HuH-7 (cell line): ENCODE measurements at places on chromosomes 12 and 14.

- DNase-seq, result no peak
Observed at GRCh38 chr12:116964054-116965050, 53.6 kb downstream of the FBXW8 start.

DNA sequence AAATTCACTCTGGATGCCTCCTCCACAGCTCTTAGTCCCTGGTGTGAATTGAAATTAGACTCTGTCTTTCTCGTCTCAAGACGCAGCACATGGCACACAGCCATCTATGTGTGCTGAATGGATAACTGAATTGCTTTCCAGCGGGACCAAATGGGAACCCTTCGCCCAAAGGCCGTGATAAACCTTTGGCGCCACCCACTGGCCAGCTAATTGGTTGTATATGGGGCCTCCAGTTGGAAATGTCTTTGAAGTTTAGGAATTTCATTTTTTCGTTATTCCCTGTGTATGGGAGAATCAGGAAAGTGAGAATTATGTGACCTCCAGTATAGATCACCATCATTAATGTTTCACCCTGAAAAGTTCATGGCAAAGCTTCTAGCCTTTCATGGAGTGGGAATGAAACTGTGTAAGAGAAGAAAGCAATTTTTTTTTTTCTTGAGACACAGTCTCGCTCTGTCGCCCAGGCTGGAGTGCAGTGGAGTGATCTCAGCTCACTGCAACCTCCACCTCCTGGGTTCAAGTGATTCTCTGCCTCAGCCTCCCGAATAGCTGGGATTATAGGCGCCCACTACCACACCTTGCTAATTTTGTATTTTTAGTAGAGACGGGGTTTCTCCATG is 9.8 kb upstream of the HSP90AA1 start:
- peak; percentile 66 for DNase-seq

- DNase-seq, result peak; percentile 40
Observed at GRCh38 chr12:3658327-3659163, 94.4 kb downstream of the CRACR2A start.

- DNase-seq, result no peak
Observed at GRCh38 chr12:43145481-43145880, 406.5 kb downstream of the ADAMTS20 start.

- no peak for DNase-seq
Observed at GRCh38 chr12:106142591-106143261, 4.0 kb upstream of the NUAK1 start.

DNA sequence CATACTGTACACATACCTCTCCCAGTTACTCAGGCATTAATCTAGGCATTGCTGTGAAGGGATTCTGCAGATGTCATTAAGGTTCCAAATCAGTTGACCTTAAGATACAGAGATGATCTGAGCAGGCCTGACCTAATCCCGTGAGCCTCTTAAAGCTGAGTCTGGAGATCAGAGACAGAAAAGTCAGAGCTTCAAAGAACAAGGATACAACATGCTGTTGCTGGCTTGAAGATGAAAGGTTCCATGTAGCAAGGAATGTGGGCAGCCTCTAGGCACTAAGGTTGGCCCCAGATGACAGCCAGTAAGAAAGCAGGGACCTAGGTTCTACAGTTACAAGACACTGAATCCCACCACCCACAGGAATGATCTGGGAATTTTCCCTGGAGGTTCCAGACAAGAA is 81.1 kb downstream of the MAP1LC3B2 start:
- no peak for DNase-seq

DNA sequence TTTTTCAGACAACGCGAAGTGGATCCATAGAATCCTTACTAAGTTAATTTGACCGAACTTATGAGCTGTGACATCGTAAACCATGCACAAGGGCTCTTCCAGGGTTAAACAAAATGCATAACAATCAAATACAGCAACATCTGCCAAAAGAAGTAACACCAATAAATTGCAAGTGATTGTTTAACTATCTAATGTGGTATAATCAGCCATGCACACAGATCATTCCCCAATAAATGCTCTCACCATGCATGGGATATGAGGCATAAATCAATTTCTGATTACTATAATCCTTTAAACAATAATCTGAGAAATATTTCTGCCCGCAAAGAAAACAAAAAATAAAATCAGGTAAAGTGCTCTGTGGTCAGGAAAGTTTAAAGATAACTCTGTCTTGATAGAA is 7.7 kb upstream of the PLEKHG7 start:
- no peak for DNase-seq

- no peak for DNase-seq
Observed at GRCh38 chr14:57153286-57153685, 115.4 kb downstream of the EXOC5 start.

GRCh38 chr14:35384455-35385041 is 20.0 kb downstream of the NFKBIA start:
- no peak for DNase-seq

DNA sequence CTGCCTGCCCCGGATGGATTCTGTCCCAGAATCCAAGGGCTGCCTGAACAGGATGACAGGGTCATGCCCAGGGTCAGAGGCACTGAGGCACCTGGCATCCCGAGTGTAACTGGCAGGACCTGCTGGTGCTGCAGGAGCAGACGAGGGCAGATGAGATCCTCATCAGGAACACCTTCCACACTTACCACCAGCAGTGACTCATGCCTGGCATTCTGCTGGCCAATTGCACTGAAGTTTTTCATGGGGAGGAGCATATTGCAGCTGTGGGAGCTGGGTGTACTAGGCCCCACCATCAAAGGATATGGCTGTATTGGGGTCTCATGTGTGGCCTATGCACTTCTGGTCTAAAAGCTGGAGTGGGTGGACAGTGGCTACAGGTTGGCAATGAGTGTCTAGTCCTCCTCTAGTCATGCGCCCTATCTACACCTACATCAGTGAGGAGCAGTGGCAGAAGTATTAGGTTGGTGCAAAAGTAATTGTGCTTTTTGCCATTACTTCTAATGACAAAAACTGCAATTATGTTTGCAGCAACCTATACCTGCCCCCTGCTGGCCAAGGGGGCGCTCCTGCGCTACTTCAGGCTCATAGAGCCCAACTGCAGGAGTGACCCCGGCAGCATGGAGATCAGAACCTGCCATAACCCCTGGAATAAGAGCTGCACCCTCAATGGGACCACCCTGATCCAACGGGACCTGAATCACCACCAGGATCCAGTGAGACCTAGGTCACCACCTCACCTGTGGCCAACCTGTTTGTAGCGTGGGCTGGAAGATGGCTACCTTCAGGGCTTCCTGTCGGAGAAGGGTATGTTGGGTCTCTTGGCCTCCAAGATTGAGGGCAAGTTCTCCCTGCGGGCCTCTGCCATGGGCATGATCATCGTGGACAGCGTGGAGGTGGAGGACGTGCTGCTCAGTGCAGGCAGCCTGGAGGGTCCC is 8.0 kb upstream of the C12orf42 start:
- DNase-seq, result peak; percentile 41

- DNase-seq, result no peak
Observed at GRCh38 chr12:31651893-31652521, 7.5 kb upstream of the ETFBKMT start.

GRCh38 chr14:71686677-71687076 is 245.6 kb upstream of the RGS6 start:
- no peak for DNase-seq

DNA sequence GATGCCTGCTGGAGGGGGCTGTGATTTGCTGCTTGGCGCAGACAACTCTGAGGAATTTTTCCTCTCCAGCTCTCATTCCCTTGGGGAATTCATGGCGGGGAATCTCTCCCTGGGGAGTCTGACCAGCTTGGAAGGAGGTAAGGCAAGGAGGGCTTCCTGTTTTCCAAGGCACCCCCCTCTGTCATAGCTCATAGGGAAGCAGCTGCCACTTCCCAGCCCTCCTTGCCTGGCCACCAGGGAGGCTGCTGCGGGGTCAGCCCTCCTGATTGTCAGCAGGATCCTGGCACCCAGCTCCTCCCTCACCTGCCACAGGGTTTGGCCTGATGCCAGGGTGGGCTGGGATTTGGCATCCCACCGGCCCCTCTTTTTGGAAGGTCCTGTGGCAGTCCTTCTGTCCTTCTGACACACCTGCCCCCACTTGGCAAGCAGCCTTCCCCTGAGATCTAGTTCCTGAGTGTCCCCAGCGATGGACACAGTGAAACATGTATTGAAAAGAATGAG is 74.9 kb downstream of the TSPAN9 start:
- DNase-seq, result no peak

- DNase-seq, result no peak
Observed at GRCh38 chr12:26431211-26431610, 235.8 kb downstream of the SSPN start.

DNA sequence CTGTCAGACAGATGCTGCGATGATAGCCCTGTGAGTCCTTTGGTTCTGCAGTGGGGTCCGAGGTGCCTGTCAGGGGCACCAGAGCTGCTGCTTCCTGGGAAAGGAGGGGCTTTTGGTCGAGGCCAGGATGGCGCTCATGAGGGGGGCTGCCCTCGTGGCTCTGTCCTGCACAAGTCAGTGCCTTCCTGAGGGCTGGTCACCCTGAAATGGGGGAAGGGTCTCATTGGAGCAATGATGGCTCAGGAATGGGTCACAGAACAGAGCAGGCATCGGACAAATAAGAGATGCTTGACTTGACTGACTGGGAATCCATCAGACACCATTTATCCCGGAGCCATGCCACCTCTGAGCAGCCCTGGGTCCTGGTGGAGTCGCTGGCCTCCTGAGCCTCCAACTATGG is 121.9 kb downstream of the ADGRD1 start:
- no peak for DNase-seq

- DNase-seq, result no peak
Observed at GRCh38 chr14:101478796-101479410, 82.4 kb upstream of the DIO3 start.

DNA sequence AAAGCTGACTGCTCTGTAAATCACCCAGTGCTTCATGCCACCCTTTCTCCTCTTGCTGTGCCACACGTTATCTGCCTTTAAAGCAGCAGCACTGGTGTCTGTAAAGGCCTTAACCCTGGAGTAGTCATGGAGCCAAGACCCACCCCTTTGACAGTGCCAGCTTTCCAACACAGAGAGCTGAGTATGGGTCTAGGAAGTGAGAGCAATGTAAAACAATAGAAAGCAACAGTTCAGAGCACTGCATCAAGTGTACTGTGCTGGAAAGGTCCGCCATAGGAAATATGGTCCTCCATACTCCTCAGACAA is 139.5 kb downstream of the DAD1 start:
- no peak for DNase-seq

DNA sequence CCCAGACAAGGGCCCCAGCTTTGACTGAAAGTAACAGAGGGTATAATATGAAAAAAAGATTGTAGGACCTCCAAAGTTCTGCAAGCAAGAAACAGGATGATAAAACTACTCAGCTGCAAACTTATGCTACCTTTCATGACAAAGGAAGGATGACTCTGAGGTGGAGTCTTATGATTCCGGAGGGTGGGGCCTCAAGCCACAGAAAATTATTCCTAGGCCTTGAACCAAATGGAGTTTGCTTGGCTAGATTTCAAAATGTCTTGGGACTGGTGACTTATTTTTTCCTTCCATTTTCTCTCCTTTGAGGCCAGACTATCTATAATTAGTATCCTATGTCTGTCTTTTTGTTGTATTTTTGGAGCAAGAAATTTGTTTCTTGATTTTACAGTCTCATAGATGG is 336.4 kb downstream of the LRIG3 start:
- DNase-seq, result no peak

DNA sequence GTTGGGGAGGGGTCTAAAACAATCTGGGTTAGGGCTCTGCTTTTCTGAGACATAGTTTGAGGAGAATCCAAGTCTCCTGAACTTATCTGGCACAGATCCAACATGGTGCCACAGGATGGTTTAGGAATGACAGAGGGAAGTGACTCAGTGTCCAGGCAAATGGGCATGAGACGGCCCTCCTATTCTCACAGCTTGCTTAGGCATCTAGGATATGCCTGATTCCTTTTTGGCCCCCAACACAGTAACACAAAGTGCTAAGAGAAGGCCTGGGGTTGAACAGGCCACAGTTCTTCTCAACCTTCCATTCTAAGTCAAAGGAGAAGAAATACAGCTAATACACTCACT is 117.7 kb downstream of the ZFP36L1 start:
- no peak for DNase-seq

GRCh38 chr12:26226629-26227360 is 31.4 kb downstream of the SSPN start:
- no peak for DNase-seq

DNA sequence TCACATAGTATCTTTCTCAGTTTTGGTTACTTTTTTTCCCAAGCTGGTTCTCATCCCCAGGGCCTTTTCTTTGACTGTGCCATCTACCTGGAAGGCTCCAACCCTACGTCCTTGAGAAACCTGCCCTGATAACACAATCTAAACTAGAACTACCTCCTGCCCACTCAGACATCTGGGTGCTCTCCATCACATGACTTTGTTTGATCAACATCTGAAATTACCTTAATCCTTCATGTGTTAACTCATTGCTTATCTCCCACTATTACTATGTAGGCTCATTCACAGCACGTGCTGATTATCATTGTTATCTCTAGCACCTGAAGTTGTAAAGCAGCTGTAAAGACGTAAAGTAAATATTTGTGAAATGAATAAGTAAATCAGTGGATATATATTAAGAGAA is 784.0 kb downstream of the TMTC2 start:
- DNase-seq, result no peak

DNA sequence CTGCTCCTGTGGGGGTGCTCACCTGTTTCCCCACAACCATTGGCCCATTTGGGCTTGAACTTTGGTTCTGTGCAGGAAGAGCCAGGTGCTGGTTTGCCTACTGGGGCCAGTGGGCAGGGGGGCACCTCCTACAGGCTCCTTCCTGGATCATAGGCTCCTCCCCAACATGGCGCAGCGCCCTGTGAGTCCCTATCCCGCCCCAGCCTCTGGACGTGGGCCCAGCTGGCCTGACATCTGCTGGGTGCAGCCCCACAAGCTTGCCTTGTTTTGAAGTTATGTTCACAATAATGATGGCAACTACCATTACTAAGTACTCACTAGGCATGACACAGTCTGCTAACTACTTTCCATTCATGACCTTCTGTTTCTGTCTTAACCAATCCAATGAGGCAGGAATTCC is 147.8 kb downstream of the RBM19 start:
- DNase-seq, result no peak

DNA sequence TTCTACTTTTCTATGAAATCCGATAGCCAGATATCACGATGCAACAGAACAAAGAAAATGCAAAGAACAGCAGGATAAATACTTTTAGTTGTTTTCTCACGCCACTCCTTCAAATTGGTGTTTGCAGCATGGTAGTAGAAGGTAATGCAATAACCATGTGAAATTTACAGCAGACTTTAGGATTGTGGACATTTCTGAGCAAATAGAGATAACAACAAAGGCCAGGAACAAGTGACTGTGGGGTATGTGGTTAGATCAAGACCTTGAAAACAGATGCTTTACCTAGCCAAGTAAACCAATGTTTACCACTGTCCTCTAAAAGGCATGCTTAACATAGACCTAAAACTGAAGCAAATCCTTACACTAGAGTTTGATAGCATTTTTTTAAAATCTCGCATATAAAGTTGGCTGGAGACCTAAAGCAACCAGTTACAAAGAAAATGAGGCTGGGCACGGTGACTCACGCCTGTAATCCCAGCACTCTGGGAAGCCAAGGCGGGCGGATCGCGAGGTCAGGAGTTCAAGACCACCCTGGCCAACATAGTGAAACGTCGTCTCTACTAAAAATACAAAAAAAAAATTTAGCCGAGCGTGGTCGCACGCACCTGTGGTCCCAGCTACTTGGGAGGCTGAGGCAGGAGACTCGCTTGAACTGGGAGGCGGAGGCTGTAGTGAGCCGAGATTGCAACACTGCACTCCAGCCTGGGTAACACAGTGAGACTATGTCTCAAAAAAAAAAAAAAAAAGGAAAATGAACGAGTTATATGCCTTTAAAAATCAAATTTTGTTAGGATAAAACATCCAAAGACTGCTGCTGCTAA is 123.2 kb upstream of the FOXN3 start:
- peak; percentile 51 for DNase-seq
